ENCODE measurements at places on chromosomes 3 and 15.

- no peak for DNase-seq
Observed at GRCh38 chr3:177196008-177196455, 1.2 kb downstream of the TBL1XR1 start.

- no peak for DNase-seq
Observed at GRCh38 chr3:185680231-185680630, 94.1 kb downstream of the SENP2 start.

DNA sequence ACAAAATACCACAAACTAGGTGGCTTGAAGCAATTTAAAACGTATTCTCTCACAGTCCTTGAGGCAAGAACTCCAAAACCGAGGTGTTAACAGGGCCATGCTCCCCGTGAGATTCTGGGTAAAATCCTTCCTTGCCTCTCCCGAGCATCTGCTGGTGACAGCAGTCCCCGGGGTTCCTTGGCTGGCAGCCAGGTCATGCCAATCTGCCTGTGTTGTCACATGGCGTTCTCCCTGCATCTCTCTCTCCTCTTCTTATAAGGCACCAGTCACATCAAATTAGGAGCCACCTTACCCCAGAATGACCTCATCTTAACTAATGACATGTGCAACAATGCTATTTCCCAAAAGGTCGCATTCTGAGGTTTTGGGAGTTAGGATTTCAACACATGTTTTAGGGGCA is 26.3 kb upstream of the LRRN1 start:
- DNase-seq = no peak

- no peak for DNase-seq
Observed at GRCh38 chr15:61756071-61756820, 304.0 kb downstream of the VPS13C start.

- DNase-seq = no peak
Observed at GRCh38 chr15:50435772-50436171, 11.6 kb downstream of the USP8 start.

- DNase-seq = no peak
Observed at GRCh38 chr15:33068007-33068481, 126.5 kb downstream of the FMN1 start.

DNA sequence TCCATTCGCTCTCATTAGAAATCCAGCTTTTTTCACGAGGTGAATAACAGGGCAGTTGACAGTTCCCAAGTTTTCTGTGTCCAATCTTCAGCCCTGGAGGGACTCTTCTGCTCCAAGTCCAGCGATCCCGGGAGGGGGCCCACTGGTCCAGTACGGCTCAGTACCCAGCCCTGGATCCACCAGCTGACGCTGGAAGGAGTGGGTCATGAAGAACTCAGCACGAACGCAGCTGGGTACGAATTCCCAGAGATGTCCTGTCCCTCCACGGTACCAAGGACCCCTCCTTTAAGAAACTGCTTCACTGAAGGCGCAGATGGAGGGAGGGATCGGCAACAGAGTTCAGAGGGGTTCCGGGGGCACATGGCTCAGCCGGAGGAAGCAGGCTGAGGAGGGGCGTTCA is 16.5 kb upstream of the CLK3 start:
- no peak for DNase-seq

GRCh38 chr3:51799879-51800749 is 21.1 kb upstream of the IQCF6 start:
- DNase-seq = no peak

DNA sequence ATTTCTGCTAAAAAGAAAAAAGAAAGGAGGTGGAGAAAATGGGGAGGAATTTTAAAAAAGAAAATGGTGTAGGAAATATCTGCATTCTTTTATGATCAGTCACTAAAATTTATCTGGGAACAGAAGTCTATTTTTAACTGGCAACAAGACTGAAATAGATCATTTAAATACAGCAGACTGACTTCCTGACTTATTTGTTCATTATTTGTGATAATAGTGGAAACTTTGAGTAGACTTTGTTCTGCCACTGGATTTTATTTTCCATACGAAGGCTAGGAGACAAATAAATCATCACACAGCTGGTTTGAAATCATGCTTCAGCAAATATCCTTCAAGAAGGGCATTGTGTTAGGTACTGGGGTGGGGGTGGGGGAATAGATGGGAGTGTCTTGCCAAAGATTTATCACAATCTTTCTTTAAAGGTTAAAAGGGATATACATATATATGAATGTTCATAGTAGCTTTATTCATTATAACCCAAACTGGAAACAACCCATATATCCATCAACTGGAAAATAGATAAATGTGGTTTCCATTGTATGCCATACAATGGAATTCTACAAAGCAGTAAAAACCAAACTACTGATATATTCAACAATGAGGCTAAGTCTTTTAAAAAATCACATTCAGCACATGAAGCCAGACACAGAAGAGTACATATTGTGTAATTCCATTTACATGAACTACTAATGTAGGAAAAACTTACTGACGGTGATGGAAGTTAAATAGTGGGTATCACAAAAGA is 4.7 kb upstream of the CLASP2 start:
- DNase-seq = no peak

- no peak for DNase-seq
Observed at GRCh38 chr3:136955813-136956212, 2.0 kb upstream of the IL20RB start.

- no peak for DNase-seq
Observed at GRCh38 chr3:149599236-149599635, 58.6 kb downstream of the WWTR1 start.

Measured in SK-N-MC (cell line).